Lower lobe of right lung (tissue), 2 donors: ENCODE measurements at places on chromosomes 2 and 18. TPM values are rescaled to one million over a fixed set of nuclear protein-coding genes. Genes with fewer than 3 reads are reported as not detected.

The SLC9A4 gene
- not detected for total RNA-seq

The REL gene
- 33.6 TPM for total RNA-seq

The CDH7 gene
- not detected for total RNA-seq

The RBM45 gene
- 11.7 TPM for total RNA-seq

The TM4SF20 gene
- not detected for total RNA-seq

DNA sequence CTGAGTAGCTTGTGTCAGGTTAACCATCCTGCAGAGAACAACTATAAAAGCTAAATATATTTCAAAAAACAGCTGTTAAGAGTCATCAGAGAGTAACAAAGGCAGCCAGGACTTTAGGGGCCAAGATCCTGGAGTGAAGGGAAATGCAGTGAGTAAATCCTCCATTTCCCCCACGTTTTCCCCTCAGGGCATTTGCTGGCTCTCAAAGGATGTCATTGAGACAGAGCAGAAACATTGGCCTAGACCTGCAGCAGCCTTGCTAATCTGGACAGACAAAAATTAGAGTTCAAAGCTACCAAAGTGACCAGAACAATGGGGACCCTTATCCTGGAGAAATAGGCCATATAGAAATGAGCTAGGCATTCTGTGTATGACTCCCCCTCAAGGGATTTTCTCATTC lies 21.1 kb upstream of the KLHL29 start:
- DNase-seq: no peak

DNA sequence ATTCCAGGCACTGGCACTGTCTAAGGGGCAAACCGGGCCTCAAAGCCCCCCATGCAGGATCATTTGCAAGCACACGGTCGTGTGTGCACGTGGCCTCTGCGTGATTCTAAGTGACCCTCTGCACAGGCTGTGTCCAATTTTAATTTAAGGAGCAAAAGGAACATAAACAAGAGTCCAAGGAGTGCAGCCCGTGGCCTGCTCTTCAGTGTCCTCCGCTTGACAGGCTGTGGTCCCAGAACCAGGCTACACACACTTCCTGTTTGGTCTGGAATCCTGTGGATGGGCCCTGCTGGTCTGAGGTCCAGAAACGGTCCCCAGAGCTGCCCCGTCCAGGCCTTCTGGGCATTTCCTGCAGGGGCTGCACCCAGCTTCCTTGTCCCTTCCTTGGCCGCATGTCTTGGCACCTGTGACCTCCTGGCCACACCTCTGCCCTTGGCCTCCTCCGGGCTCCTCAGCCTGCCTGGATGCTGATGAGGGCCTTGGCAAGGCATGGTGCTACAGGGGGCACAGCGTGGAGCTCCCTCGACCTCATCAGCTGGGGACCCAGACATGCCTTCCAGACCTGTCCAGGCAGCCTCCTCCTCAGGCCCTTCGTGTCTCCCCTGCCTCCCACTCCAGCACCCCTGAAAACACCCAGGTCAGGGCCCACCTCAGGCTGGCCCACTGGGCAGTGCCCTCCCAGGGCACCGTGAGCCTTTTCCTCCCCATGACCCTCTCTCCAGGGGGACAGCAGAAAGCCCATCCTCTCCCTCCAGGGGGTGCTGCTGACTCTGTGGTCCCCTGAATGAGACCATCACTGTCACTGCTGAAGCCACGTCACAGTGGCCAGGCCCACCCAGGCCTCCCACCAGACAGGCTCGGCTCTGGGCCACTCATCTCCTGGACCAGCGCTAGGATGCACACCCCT lies 136.4 kb upstream of the GPC1 start:
- DNase-seq: no peak

- no peak for DNase-seq
These were observed 77.7 kb upstream of the IGFBP5 start for GRCh38 chr2:216773072-216773471.

GRCh38 chr2:21836719-21837118 lies 713.0 kb downstream of the TDRD15 start:
- no peak for DNase-seq

DNA sequence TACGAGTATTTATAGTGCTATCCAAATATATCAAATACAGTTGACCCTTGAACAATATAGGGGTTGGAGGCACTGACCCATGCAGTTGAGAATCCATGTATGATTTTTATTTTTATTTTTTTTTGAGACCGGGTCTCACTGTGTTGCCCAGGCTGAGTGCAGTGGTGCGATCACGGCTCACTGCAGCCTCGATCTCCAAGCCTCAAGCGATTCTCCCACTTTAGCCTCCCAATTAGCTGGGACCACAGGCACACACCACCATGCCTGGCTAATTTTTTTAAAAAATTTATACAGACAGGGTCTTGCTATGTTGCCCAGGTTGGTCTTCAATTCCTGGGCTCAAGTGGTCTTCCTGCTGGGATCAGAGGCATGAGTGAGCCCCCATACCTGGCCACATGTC lies 70.6 kb downstream of the GORASP2 start:
- no peak for DNase-seq

DNA sequence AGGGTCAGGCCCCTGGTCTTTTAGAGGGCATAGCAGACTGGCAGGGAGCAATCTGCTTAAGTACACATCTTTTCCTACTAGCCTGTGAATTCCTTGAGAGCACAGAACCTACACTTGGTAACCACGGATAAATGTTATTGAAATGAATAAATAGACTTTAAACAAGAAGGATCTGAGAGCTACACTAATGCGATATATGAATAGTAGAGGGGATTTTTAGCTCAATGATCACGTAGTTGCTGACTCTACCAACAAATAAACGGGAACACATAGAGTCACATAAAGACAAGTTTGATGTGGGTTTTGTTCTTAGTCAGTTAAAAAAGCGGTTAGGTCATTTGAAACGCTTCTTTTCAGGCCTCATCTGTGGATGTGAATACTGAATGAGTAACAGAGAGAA lies 290.3 kb upstream of the CCDC68 start:
- DNase-seq: no peak
